Fibroblast of the aortic adventitia (primary cell): ENCODE measurements at places on chromosomes 6 and 20. TPM values are rescaled to one million over a fixed set of nuclear protein-coding genes. Genes with fewer than 3 reads are reported as not detected.

- DNase-seq: peak; percentile 82
Observed at GRCh38 chr6:133951881-133952814, 876 bp upstream of the TBPL1 start.

The SIRPB1 gene
- 0.90 TPM in 1 of 2 replicates, not detected in the other for total RNA-seq

DNA sequence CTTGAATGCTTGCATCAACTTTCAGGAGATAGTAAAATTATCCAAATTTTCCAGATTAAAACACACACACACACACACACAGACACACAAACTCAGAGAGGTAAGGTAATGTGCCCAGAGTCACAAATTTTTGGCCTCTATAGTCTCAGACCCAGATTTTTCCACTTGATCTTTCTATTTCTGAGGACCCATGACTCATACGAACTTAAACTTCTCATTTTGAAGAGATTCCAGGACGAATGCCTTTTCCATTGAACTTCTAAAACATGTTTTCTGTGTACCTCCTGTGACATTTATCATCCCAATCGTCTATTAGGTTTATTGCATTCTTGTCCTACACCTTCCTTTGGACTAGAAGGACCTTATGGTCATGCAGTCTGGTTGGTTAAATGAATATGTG, 172.9 kb upstream of the COL21A1 start:
- DNase-seq: peak; percentile 31

The TAF11 gene
- total RNA-seq: 14.1 and 19.3 TPM in 2 replicates

DNA sequence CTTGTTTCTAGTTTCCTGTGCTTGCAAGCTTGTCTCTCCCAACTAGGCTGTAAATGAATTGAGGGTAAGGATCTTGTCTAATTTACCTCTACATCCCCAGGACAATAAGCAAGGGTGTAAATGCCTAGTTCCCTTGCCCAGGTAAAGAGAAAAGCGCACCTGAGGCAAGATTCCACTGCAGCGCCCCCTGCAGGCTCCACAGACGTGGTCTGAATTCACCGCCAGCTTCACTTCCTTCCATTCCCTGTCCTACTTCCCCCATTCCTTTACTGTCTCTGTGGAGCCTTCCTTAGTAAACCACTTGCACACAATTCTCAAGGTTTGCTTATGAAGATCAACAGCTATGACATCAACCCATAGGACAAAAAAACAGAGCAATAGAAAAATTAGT, 42.3 kb downstream of the ANKEF1 start:
- DNase-seq: no peak

GRCh38 chr6:63517221-63517620, 55.1 kb upstream of the LOC128125822 start:
- DNase-seq: no peak

The C20orf141 gene
- total RNA-seq: not detected in 2 replicates

DNA sequence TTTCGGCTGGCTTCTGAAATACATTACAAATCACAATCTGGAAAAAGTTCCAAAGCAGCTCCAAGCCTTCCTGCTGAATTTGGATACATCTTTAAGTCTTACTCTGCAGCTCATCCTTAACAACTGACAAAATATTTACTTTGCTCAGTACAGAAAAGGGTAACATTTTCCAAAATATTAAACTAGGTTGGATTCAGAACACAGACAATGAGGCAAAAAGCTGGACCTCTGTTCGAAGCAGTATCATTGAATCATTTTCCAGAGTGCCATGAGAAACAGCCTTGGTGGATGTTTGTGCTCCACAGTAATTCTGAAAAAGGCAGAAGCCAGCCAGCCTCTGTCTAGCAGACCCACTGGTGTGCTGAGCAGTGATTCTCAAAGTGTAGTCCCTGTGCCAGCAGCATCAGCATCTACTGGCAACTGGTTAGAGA, 162.1 kb downstream of the AIG1 start:
- DNase-seq: no peak

GRCh38 chr6:11341867-11342266, 109.4 kb upstream of the NEDD9 start:
- peak; percentile 41 for DNase-seq

GRCh38 chr6:145147981-145148749, 587.2 kb downstream of the EPM2A start:
- DNase-seq: peak; percentile 34

- DNase-seq: no peak
Observed at GRCh38 chr6:169980826-169981450, 229.5 kb downstream of the ERMARD start.

DNA sequence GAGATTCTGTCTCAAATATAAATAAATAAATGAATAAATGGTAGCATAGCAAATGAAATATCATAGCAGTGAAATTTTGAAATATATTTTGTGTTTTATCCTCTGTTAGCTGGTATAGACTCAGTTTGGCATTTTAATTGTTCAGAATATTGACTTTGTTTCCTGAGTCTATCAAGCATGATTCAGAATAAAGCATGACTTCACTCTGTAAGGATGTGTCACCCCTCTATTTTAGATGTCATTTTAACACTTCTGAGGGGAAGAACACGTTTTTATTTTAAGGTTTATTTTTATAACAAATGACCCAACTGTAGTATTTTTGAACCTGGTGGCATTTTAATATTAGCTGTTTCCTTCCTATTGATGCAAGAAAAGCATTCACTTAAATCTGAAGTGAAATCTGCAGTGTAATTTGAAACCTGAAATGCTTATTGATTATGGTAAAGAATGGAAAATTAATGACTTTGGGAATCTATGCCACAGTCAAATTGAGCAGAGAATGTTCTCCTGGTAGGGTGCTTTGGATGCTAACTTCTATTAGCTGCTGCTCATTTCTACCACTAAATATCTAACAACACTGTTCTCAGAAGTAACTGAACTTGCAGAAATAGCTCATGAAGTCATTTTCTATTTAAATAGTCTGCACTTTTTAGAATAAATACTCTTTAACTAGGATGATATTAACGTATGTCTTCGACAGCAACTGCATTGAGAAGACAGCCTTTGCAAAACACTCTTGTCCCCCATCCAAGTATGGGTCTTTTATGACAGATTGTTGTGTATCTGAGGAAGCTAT, 114.2 kb downstream of the SOX4 start:
- DNase-seq: no peak

The EZR gene
- total RNA-seq: 41.3 and 47.0 TPM in 2 replicates

DNA sequence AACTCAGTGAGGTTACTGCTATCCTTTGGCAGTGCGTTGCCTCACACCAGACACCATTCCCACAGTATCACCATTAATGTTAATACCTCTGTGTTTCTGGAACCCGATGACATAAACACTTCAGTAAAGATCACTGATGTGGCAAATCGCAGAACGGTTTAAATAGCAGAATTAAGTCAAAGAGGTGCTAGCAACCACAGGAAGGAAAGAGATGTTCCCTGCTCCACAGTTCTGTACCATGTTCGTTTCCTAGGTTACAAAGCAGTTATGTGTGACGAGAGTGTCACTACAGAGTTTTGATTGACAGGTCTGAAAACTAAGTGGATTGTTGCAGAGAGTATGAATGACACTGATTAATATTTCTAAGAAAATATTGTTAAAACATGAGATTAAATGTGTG, 272.3 kb downstream of the KHDRBS2 start:
- DNase-seq: no peak

GRCh38 chr6:123541462-123541861, 95.3 kb downstream of the TRDN start:
- no peak for DNase-seq

DNA sequence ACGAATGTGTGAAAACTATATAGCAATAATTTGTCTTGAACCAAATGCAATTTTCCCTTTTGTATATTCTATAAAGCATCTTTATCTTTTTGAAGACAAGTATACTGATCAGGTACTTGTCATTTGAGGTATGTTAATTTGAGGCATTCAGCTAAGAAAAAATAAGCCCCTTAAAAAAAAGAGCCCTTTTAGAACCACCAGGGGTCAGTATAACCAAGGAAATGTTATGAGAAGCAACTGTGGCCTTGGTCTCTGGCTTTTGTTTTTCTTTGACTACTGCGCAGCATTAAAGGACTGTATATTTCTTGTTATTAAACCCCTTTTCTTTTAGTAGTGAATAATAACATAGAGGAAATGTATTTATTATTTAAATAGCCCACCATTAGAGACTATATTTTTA, 43.1 kb downstream of the CD109 start:
- DNase-seq: peak; percentile 88

- no peak for DNase-seq
Observed at GRCh38 chr6:130020073-130020906, 1.9 kb downstream of the L3MBTL3 start.

DNA sequence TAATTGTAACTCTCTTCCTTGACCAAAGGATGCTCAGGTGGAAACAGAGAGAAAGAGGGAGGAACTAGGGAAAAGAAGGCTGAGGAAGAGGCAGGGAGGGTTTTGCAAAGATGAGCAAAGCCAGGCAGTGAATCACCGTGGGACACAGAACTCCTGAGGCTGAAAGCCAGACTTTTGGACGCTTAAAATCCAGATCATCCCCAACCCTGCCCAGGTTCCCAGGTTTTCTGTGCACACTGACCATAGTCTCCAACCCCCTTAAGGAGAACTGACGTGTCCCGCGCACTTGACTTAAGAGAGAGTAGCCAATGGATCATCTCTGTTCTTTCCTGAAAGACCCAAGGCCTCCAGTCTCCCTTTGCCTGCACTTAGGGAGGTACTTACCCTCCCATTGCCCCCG, 75.3 kb downstream of the LRFN2 start:
- DNase-seq: no peak

The CYP24A1 gene
- total RNA-seq: 0.98 TPM in 1 of 2 replicates, not detected in the other

The CAPN11 gene
- not detected in 2 replicates for total RNA-seq

GRCh38 chr20:59318803-59319202, 18.4 kb downstream of the EDN3 start:
- no peak for DNase-seq

DNA sequence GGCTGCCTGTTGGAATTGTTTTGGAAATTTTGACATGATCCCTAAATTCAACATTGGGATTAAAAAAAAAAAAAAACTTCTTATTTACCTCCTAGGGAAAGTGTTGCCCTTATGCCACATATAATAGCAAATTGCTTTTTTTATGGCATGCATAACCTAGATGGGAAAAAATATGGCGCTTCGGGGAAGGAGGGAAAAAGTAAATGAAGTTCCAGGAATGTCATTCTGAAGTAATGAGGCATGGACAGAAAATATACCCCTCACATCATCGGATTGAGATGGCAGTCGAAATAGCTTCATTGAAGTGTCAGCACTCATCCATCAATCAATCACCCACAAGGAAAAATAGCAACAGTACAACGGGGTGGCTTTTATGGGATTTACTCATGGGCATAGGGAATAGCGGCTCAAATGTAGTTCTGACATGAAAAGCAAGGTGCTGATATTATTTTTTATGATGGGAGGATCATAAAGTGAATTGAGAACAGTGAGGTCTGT, 104.8 kb downstream of the ZNF217 start:
- no peak for DNase-seq

- DNase-seq: no peak
Observed at GRCh38 chr6:16336911-16337294, 98.5 kb downstream of the GMPR start.

- peak; percentile 37 for DNase-seq
Observed at GRCh38 chr20:14259689-14260088, 77.7 kb downstream of the FLRT3 start.

DNA sequence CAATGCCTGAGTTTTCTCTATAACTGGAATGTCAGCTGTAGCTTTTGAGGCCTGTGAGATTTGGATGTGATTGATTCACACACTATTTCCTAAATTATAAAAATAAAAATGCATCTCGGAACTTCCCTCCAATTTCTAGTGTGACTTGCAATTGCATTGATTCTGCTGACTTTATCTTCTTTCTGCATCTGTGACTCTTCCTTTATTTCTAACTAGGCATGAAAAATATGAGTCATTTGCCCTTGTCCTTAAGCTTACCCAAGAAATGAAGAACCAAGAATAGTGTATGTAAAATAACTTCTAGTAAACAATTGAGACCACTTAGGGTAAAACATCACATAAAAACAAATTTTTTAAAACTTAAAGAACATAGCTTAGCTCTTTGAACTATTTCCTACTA, 12.9 kb downstream of the OR2J2 start:
- no peak for DNase-seq

DNA sequence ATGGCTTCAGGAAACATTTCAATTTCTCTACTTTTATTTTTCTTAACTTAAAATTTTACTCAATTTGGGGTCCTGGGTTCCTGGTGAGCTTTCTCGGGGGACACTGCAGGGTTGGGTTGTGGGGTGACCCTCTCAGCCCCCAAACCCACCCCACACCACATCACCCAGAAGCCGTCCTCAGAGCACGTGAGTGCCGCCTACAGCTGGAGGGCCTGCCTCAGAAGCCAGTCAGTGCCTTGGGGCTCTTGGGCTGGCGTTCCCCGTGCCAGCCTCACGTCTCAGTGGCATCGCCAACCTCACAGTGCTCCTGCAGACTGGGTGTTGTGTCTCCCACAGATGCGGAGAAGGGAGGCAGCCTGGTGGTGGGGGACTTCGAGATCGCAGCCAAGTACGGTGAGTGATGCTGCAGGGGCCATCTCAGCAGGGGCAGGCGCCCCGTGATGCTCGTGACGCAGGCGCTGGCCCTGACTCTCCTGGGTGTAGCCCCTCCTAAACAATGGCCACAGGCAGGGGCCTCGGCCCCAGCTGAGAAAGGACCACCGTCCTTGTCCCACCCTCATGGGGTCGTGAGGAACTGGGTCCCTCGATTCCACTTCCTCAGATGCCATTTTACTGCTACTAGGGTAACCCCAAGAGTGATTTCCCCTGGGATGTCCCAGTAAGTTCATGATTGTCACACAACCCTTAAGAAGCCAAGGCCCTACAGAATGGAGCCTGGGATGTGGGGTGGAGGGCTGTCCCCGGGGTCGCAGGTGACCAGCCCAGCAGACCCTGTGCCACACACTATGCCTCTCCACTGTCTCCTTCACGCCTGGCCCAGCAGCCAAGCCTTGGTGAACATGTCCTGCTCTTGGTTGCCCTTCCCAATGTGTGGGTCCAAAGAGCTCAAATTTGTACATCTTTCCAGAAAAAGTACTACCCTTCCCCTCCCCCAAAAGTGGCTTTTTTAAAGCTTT, 23.8 kb upstream of the PYGB start:
- no peak for DNase-seq

The MYMX gene
- total RNA-seq: not detected in 2 replicates

DNA sequence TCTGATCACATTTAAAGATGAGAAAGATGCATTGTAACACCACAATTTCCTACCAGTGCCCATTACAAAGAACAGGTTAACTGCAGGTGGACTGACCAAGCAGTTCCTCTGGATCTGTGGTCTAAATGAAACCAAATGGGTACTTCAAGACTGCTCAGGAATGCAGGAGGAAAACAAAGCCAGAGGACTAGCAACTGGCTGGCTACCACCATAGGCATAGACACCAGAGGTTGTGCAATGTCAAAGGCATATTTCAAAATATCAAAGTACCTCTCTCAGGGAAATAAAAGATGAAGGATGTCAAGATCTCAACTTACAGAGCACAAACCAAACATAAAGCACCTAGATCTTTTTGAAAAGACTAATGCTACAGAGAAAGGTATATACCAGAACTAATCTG, 65.5 kb downstream of the GMDS start:
- peak; percentile 66 for DNase-seq
